Spinal cord (tissue), 10 donors: ENCODE measurements at places on chromosomes 2 and 18. TPM values are rescaled to one million over a fixed set of nuclear protein-coding genes. Genes with fewer than 3 reads are reported as not detected.

GRCh38 chr18:45837283-45838070 lies 12.0 kb downstream of the SIGLEC15 start:
- H3K36me3 ChIP-seq = peaks cover 3% of the 10 kb centered on the region
- peaks cover 27% of the 10 kb centered on the region for H3K4me1 ChIP-seq
- H3K4me3 ChIP-seq = no peak overlapping the region
- peaks cover 51% of the 10 kb centered on the region for H3K27me3 ChIP-seq

DUSP19 gene
- 12.2 TPM for total RNA-seq

DNA sequence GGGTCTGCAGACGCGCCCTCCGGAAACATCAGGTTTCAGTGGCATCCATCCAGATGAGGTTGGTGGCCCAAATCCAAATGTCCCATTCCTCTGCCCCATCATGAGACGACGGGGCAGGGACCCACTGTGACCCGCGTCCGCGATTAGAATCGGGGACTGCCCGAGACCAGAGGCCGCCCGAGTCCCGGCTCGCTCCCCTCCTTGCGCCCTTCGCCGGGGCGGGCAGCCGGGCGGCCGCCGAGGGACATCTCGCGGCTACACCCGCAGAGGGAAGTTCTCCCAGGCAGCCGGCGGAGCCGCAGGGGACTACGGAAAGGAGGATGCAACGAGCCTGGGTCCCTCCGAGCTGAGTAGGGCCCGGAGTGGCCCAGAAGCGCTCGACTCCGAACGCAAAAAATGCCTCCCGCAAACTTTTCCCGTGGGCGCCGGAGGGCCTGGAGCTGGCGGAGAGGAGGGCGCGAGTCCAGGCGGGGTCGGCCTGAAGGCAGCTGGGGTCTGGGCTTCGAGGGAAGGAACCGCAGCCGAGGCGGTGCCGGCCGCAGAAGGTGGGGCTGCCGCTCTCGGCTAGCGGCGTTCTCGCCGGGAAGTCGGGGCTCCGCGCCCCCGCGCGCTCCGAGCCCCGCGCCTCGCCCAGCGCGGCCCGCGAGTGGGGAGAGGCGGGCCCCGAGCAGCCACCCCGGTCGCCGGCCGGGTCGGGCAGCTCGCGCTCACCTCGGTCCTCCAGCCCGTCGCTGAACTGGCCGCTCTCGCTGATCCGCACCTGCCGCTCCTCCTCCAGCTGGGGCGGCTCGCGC lies 580 bp downstream of the TMEM163 start:
- H3K36me3 ChIP-seq = no peaks in the 10 kb centered on the region
- peak overlapping the region; percentile 46 for H3K4me3 ChIP-seq
- DNase-seq = no peak
- peaks cover 52% of the 10 kb centered on the region for H3K27me3 ChIP-seq

- H3K27me3 ChIP-seq = no peaks in the 10 kb centered on the region
- no peak overlapping the region for H3K4me3 ChIP-seq
Measured at GRCh38 chr18:41134426-41134825, 820.6 kb upstream of the PIK3C3 start.

DNA sequence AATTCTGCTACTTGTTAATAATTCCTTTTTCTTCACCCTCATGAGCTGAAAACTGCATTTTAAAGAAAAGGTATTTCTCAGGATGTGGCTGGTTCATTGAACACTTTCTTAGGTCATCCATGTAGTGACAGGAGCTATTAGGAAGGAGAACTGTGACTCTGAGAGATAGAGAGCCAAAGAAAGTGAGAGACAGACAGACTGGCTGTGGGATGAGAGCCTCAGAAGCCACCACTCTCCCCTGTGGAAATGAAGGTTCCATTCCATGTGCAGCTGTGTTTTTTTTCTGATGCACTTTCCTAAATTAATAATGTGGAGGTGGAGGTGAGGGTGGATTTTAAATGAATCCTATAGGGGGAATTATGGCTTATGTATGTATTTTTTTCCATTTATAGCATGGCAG lies 113.3 kb downstream of the FAM210A start:
- no peaks in the 10 kb centered on the region for H3K27me3 ChIP-seq
- no peak overlapping the region for H3K27ac ChIP-seq
- DNase-seq = no peak
- H3K4me1 ChIP-seq = peaks cover 37% of the 10 kb centered on the region
- H3K4me3 ChIP-seq = no peak overlapping the region
- peaks cover 5% of the 10 kb centered on the region for H3K36me3 ChIP-seq

PIAS2 gene
- total RNA-seq = 42.2 TPM

LRP1B gene
- total RNA-seq = 70.2 TPM

CENPA gene
- total RNA-seq = 2.8 TPM

OBSL1 gene
- total RNA-seq = 145 TPM

GRCh38 chr2:176575237-176575744 lies 306.0 kb downstream of the MTX2 start:
- H3K4me3 ChIP-seq = no peak overlapping the region
- no peaks in the 10 kb centered on the region for H3K36me3 ChIP-seq
- no peaks in the 10 kb centered on the region for H3K27me3 ChIP-seq
- H3K4me1 ChIP-seq = peaks cover 4% of the 10 kb centered on the region
- no peak for DNase-seq

TNFRSF11A gene
- 1.8 TPM for total RNA-seq

- H3K27me3 ChIP-seq = no peaks in the 10 kb centered on the region
- H3K4me3 ChIP-seq = no peak overlapping the region
- DNase-seq = no peak
- H3K27ac ChIP-seq = no peak overlapping the region
Measured at GRCh38 chr2:159895258-159896065, 97.5 kb upstream of the CD302 start.

POU3F3 gene
- 27.0 TPM for total RNA-seq

GRCh38 chr2:43228756-43229659 lies 2.6 kb upstream of the ZFP36L2 start:
- peaks cover 13% of the 10 kb centered on the region for H3K27me3 ChIP-seq
- H3K27ac ChIP-seq = peak overlapping the region; percentile 49
- no peak for DNase-seq

DNA sequence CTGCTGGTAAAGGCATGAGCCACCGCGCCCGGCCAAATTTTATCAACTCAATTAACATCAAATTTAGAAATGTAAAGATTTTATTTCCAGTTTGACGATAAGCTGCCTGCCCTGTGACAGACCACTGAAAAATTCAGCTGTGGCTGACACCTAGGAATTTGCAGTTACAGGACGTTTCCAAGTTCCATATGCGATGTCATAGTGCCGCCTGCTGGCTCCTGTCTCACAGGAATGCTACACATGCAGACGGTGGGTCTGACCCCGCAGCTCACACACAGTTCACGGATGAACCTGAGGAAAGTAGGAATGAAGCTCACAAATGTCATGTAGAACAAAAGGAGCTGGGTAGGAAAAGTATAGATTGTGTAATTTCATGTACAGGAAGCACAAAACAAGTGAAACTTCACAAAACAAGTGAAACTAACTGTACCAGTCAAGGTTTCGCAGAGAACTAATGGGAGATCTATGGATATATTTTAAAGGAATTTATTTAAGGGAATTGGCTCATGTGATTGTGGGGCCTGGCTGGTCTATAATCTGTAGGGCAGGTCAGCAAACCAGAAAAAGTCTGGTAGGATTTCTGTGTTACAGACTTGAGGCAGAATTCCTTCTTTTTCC lies 13.2 kb upstream of the SEH1L start:
- no peaks in the 10 kb centered on the region for H3K4me1 ChIP-seq
- H3K27ac ChIP-seq = no peak overlapping the region
- DNase-seq = peak; percentile 93
- no peaks in the 10 kb centered on the region for H3K27me3 ChIP-seq
- H3K36me3 ChIP-seq = no peaks in the 10 kb centered on the region

- DNase-seq = no peak
- no peaks in the 10 kb centered on the region for H3K27me3 ChIP-seq
- no peak overlapping the region for H3K4me3 ChIP-seq
- no peak overlapping the region for H3K27ac ChIP-seq
Measured at GRCh38 chr18:76350134-76351025, 144.7 kb downstream of the ZNF516 start.

TUBA3D gene
- 0.20 TPM for total RNA-seq

GRCh38 chr2:231928901-231929725 lies 2.9 kb upstream of the NPPC start:
- H3K36me3 ChIP-seq = peaks cover 2% of the 10 kb centered on the region
- H3K27me3 ChIP-seq = peaks cover 35% of the 10 kb centered on the region
- H3K4me1 ChIP-seq = peaks cover 53% of the 10 kb centered on the region
- no peak for DNase-seq

GRCh38 chr2:100233061-100233460 lies 89.2 kb downstream of the LONRF2 start:
- no peak overlapping the region for H3K27ac ChIP-seq
- peaks cover 5% of the 10 kb centered on the region for H3K4me1 ChIP-seq
- H3K4me3 ChIP-seq = no peak overlapping the region
- H3K27me3 ChIP-seq = no peaks in the 10 kb centered on the region
- H3K36me3 ChIP-seq = no peaks in the 10 kb centered on the region

CCDC150 gene
- 10.2 TPM for total RNA-seq

DNA sequence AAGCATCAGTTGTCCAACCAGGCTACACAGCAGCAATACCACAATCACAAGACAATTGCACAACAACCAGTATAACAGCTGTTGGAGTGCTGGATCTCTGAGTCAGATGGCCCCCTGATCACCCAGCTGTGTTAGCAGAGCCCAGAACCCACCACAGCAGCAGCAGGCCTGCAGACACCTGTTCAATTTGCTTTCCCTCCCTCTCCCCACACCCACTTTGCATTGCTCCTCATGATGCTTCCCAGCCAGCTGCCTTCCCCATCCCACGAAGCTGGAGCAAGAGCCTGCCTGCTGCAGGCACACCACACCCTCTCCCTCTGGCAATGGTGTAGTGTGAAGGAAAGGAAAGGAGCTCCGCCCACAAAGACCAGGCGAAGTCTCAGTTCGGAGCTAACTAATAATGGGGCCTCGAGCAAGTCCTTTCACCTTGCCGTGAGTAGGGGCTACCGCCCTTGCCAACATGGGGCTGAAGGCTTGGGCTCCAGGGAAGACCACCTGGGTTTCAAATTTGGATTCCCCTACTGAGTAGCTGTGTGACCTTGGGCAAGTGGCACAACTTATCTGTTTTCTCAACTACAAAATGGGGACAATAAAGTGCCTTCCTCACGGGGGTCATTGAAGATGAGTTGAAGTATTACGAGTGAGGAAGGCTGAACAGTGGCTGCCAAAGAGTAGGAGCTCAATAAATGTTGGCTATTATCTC lies 19.4 kb upstream of the ZBTB7C start:
- no peak overlapping the region for H3K27ac ChIP-seq
- no peak overlapping the region for H3K4me3 ChIP-seq
- no peaks in the 10 kb centered on the region for H3K4me1 ChIP-seq
- no peaks in the 10 kb centered on the region for H3K36me3 ChIP-seq

DNA sequence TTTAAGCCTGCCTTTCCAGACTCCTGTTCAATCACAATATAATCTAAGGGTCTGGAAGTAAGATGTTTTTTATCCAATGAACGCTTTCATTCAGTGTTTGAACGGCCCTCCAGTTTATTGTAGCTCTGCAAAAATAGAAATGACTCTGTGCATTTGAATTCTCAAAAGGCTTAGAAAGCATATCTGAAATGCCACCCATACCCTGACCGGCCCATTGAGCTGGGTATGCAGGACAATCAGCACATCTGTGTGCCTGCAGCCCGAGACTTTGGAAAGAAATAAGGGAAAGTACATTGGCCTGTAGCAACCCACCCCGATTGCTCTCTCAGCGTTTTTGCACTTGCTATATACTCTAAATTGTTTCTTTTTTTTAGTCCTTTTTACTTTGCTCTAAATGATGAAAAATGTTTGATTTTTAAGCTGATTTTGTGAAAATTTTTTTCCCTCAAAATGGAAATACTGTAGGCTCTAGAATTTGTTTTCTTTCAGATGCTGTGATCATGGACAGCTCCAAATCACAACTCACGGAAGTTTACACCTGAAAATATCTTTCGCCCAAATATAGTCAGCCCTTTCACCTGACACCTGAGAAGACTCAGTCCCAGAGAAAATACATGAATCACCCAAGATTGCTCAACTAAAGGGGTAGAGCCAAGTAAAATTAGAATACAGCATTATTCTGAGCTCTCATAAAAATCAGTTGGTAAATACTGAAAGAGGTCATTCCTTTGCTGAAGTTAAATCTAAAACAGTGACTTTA lies 194.5 kb upstream of the SIX3 start:
- H3K27me3 ChIP-seq = no peaks in the 10 kb centered on the region
- H3K27ac ChIP-seq = no peak overlapping the region
- DNase-seq = no peak

CAPN14 gene
- 0.40 TPM for total RNA-seq

GRCh38 chr2:178306352-178307073 lies 112.2 kb downstream of the OSBPL6 start:
- no peak overlapping the region for H3K27ac ChIP-seq
- H3K36me3 ChIP-seq = no peaks in the 10 kb centered on the region
- DNase-seq = no peak
- no peaks in the 10 kb centered on the region for H3K27me3 ChIP-seq

HK2 gene
- total RNA-seq = 9.9 TPM

- DNase-seq = no peak
- no peak overlapping the region for H3K27ac ChIP-seq
- H3K36me3 ChIP-seq = no peaks in the 10 kb centered on the region
- H3K4me3 ChIP-seq = no peak overlapping the region
- H3K4me1 ChIP-seq = no peaks in the 10 kb centered on the region
Measured at GRCh38 chr18:55440988-55441387, 147.0 kb downstream of the TCF4 start.

GRCh38 chr2:6381326-6381725 lies 484.4 kb downstream of the CMPK2 start:
- no peak overlapping the region for H3K4me3 ChIP-seq
- no peaks in the 10 kb centered on the region for H3K4me1 ChIP-seq

DNA sequence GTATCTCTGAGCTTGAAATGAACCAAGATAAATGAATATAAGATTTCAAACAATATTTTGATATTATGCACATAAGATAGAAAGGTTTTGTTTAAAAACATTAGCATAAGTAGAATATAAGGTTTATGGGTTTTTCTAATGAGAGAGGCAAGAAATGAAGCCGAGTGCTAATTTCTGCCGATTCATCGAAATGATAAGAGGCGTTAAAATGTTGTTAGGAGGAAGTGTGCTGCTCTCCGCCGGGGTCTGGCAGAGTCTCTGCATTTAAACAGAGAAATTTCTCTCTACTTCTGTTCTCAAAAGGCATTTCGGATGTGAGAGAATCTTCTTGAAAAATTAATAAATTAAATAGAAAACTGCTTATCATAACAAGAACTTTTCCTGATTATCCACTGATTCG lies 83.6 kb downstream of the MRPS9 start:
- no peaks in the 10 kb centered on the region for H3K27me3 ChIP-seq
- H3K27ac ChIP-seq = no peak overlapping the region
- H3K36me3 ChIP-seq = no peaks in the 10 kb centered on the region
- no peak overlapping the region for H3K4me3 ChIP-seq

- no peaks in the 10 kb centered on the region for H3K27me3 ChIP-seq
- H3K4me1 ChIP-seq = peaks cover 9% of the 10 kb centered on the region
- H3K27ac ChIP-seq = no peak overlapping the region
- no peaks in the 10 kb centered on the region for H3K36me3 ChIP-seq
- DNase-seq = no peak
Measured at GRCh38 chr18:37293359-37293758, 272.2 kb downstream of the CELF4 start.

GRCh38 chr2:51510303-51510702 lies 478.4 kb upstream of the NRXN1 start:
- no peak overlapping the region for H3K4me3 ChIP-seq
- H3K27me3 ChIP-seq = no peaks in the 10 kb centered on the region
- H3K27ac ChIP-seq = no peak overlapping the region
- no peaks in the 10 kb centered on the region for H3K4me1 ChIP-seq
- DNase-seq = no peak

- no peak overlapping the region for H3K4me3 ChIP-seq
- no peak overlapping the region for H3K27ac ChIP-seq
- no peaks in the 10 kb centered on the region for H3K36me3 ChIP-seq
- H3K27me3 ChIP-seq = peaks cover 29% of the 10 kb centered on the region
- H3K4me1 ChIP-seq = no peaks in the 10 kb centered on the region
- no peak for DNase-seq
Measured at GRCh38 chr2:73920577-73921545, 5.8 kb upstream of the DGUOK start.

GRCh38 chr2:170823088-170823897 lies 6.6 kb downstream of the GAD1 start:
- H3K4me3 ChIP-seq = peak overlapping the region; percentile 37
- H3K36me3 ChIP-seq = peaks cover 7% of the 10 kb centered on the region
- no peak overlapping the region for H3K27ac ChIP-seq
- DNase-seq = no peak
- H3K4me1 ChIP-seq = peaks cover 54% of the 10 kb centered on the region
